ENCODE measurements at places on chromosomes 2 and 18. TPM values are rescaled to one million over a fixed set of nuclear protein-coding genes. Genes with fewer than 3 reads are reported as not detected.

UBXN4 gene
- total RNA-seq = 131 TPM

MOGAT1 gene
- total RNA-seq = not detected

ATP6V1B1 gene
- total RNA-seq = 0.11 TPM

CEP76 gene
- total RNA-seq = 13.2 TPM

DNA sequence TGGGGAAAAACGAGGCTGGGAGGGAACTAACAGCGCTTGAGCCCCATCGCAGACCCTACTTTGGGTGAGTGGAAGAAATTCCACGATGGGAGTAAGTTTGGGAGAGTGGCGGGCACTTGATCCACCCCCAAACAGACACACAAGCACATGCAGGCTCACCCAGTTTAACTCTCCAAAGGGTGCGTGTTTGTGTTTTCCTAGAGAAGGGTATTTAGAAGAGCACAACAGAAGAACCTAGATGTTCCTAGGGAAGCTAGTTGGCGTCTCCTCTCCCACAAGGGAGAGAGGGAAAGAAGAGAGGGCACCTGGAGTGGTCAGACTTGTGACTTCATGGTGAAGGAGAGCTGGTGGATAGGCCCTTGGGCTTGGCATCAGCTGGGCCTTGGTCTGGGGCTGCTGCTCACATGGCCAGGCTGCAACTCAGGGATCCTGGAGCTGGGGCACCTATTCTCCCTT lies 3.2 kb downstream of the GATA6 start:
- no peak for DNase-seq

TRIM43B gene
- not detected for total RNA-seq

DNA sequence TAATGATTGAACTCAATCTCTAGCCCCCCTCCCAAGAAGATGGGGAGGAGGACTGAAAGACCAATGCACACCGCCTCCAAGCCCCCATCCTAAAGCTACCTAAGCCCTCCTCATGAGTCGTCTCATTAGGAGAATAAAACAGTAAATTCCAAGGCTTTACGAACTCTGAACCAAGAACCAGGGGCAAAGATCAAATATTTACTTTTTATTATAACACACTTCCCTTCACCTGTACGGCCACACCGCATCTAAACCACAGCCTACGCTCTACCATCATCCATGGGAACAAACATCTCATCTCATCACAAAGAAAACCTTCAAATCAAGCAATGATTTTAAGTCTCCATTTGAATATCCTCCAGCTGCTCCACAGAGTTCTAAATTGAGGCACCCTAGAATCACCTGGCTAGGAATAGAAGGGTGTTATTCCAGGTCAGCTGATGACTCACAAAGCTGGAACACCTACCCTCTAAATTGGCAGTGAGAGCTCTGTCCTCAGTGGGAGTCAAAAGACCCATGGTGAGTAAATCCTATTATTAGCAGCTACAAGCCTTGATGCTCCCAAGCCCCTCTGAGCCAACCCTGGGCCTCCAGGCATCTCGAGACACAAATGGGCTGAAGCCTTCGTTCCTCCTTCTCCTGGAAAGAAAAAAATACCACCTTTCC lies 45.6 kb upstream of the BZW1 start:
- no peak for DNase-seq

- no peak for DNase-seq
Observed at GRCh38 chr2:208619993-208620392, 213.4 kb downstream of the PTH2R start.

DNA sequence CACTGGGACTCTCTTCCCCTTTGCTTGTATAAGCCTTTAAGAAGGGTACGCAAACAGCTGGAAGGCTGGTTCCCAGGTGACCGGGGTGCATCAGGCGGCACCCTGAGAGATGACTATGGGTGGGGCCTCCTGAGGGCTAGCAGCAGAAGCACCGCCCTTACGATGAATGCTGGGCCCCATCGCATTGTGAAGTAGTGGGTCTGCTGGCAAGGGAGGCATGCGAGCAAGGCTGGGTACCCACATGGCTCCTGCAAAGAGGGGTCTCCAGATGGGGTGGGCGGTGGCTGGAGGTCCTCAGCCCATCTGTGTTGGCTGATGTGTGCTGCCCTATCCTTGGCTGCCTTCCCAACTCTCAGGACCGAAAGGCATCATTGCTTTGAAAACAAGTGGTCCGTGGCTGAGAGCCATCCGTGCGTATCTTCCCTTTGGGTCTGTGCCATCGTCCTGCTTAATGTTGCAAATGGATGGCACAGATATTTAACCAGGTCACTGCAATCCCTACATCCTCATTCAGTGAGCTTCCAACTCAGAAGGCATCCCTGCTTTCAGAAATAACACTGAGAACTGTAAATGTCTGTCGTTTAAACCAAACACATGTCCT lies 83.5 kb upstream of the GPC1 start:
- no peak for DNase-seq

- DNase-seq = no peak
Observed at GRCh38 chr18:43931439-43931838, 654.1 kb upstream of the SYT4 start.

IL18R1 gene
- total RNA-seq = 28.3 TPM

GRCh38 chr18:77495079-77495478 lies 245.4 kb downstream of the GALR1 start:
- DNase-seq = no peak

- DNase-seq = no peak
Observed at GRCh38 chr2:219323434-219323833, 9.1 kb downstream of the RESP18 start.
